ENCODE measurements at places on chromosomes 2 and 18.

- no peak for DNase-seq
Measured at GRCh38 chr2:127674241-127675209, 805 bp downstream of the LIMS2 start.

- DNase-seq = no peak
Measured at GRCh38 chr2:17620841-17621240, 80.3 kb downstream of the VSNL1 start.

- peak; percentile 30 for DNase-seq
Measured at GRCh38 chr2:219104107-219105035, 43.6 kb upstream of the IHH start.

- no peak for DNase-seq
Measured at GRCh38 chr18:36536426-36536825, 238.9 kb downstream of the FHOD3 start.

DNA sequence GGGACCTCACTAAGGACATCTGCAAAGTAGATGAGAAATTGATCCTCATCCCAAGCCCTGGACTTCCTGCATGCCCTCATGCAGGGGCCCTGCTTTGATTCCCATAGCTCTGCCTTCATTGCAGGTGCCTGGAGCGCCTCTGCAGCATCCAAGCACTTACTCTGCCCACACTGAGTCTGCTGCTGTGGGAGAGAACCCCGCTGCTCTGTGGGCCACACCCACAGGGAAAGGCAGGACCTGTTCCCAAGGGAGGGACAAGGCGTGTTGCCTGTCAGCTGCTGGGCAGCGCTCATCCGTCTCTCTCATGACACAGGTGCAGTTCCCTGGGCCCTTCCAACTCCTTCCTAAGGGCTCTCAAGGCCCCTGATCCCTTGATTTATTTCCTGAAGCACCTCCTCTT lies 266.8 kb upstream of the SMIM21 start:
- no peak for DNase-seq

DNA sequence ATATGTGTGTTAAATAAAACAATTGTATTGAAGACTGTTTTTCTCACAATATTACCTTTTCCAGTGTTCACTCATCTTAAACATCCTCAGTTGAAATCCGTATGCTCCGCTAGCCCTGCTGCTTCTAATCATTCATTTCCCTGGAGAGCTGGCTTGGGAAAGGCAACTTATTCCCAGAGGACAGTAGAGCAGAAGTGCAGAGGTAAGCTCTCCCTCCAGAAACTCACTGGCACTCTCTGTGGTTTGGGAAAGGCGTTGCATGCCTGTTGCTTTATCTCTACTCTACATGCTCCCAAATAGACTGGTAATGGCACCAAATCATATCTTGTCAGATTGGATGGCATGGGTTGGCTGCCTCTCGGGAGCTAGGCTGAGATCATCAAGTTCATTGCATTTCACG lies 117.1 kb upstream of the BOD1L2 start:
- no peak for DNase-seq

DNA sequence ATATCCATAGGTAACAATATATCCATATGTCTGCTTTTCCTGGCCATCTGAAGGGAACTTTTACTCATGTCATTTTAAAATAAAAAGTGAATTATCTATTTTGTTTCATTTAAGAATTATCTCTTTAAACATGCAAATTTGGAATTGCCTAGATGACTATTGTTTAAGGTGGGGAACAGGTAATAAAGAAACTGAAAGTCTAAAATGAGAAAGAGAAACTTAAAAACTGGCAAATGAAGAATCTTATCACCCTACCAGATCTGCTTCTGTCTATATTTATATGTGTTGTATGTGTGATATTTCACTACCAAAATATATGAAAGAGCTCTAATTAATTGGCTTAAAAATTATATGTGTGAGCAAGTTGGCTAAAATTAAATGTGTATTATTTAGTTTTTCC lies 243.2 kb upstream of the KCNH7 start:
- no peak for DNase-seq

DNA sequence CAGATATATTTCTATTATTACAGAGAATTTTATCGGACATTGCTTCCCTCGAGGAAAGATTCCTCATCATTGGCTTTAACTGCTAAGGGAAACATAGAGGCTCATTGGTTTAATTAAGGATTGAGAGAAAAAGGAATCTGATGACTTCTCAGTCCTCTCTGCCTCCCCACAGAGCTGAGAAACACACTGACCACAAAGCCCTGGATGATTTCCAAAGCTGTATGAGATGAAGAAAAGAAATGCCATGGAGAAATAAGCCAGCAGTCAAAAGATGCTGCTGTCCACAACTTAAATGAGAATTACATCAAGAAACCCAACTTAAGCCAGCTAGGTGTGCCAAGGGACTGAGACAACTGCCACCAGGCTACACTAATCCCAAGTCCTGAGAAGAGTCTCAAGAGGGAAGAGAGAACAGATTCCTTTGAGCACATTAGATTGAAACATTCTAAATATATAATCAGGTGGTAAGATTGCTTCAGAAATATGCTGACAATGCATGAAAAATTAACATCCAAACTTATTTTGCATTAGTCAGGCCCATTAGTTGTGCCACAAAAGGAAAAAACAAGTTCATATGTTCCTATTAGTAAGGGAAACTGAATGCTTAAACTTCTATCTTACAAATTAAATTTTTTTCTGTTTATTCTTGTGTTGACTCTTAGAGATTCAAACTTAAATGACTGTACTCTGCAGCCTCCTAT lies 308.1 kb upstream of the CYRIA start:
- no peak for DNase-seq

GRCh38 chr2:53242090-53242489 lies 525.5 kb upstream of the CHAC2 start:
- no peak for DNase-seq

- DNase-seq = no peak
Measured at GRCh38 chr2:188495969-188496431, 204.3 kb downstream of the GULP1 start.

DNA sequence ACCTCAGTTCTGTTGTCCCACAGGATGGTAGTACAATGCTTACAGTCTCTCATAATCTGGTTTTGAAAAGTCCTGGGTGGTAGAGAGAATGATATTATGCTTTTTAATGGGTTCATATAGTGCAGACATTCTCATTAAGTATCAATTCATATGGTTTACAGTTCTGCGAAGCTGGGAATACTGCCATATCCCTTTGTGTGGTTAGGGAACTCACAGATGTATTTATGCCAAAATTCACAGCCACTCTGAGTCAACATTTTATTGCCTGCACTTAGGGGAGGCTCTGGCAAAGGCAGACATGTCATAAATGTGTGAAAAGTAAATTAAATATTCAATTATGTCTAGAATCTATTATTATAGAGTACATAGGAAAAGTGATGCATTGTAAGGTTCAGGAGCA lies 808.2 kb downstream of the SUCLG1 start:
- DNase-seq = no peak

DNA sequence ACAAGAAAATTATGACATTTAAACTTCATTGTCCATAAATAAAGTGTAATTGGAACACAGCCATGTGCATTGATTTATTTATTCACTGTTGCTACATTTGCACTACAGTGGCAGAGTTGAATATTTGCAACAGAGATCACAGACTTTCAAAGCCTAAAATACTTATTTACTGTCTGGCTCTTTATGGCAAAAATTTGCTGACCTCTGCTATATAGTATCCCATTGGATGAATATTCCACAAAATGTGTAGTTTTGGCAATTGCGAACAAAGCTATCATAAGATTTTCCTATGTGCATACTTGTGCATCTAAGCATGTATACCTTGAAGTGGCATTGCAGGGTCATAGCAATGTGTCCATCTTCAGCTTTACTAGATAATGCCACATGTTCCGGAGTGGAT lies 32.1 kb downstream of the CCDC85A start:
- no peak for DNase-seq

- no peak for DNase-seq
Measured at GRCh38 chr2:218036371-218036770, 32.7 kb upstream of the RUFY4 start.

DNA sequence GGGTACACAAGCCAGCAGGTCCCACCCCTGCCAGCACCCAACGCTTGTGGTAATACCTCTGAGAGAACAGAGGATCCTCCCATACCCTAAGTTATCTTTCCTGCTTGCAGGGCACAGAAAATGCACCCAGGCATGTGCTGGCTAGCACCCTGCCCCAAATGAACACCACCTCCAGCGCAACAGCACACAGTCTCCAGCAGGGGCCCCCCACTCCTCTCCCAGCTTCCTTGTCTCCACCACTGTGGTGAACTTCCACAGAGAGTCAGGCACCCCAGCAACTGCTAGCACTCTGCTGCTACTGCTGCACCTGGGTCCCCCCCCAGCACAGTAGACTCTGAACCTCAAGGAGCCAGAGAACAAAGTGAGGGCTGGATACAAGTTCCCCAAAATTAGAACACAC lies 216.8 kb upstream of the CNTNAP5 start:
- DNase-seq = no peak

DNA sequence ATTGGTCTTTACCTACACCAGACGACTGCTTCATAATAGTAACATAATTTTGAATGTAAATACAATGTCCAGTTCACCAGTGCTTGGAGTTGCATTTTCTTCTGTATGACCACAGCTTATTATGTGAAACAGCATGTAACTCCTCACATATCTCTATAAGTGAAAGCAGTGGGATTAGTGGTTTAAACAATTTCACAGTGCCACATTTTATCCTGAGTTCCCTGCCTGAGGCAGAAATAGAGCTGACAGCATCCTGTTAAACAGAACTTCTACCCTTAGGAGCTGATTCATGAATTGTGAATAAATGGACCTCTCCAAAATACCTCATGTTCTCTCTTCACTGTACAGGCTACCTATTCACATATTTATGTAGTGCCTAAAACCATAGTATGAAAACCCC lies 542.3 kb upstream of the VWC2L start:
- no peak for DNase-seq

GRCh38 chr2:124805060-124805459 lies 780.0 kb downstream of the CNTNAP5 start:
- DNase-seq = no peak

- no peak for DNase-seq
Measured at GRCh38 chr2:195587966-195588365, 69.1 kb upstream of the SLC39A10 start.

DNA sequence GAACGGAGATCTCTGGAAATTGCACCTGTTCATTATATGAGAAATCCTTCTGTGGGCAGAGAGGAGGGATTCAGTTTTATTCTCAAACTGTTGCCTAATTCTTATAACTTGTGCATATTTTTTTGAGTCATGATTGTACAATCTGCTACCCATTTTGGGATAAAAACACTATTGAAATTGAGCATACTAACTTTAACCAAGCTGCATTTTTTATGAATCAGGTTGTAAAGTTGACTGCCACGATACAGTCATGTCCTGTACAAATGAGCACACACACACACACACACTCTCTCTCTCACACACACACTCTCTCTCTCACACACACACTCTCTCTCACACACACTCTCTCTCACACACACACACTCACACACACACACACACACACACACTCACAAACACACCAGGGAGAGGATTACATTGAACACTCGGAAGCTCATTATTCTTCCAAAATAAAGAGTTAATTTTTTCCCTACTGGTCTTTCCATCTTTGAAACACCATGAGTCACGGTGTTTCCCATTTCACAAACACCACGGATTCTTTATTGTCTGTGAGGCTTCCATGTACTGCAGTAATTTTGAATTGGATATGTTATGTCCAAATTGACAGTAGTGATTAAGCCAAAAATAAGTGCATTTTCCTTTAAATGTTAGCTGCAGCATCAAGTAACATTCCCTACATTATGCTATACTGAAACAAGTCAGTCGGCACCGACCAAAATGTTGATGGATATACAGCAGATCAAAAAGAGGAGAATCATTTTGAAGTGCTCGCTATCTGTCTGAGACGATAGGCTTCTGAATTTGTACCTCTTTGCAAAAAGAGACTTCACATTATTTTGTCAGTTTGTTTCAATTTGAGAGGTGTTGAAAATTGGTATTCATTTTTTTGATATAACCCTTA lies 216.9 kb downstream of the ARHGAP15 start:
- no peak for DNase-seq

- DNase-seq = peak; percentile 27
Measured at GRCh38 chr2:55992455-55992854, 68.9 kb upstream of the EFEMP1 start.

GRCh38 chr2:130836501-130837174 lies at the start of gene ARHGEF4:
Gene ARHGEF4 (plus strand): TSS chr2:130836914. CDS start chr2:130836954, 40 bp downstream.
- DNase-seq = peak; percentile 85

GRCh38 chr2:149090706-149091105 lies 52.2 kb downstream of the LYPD6B start:
- DNase-seq = no peak

- peak; percentile 28 for DNase-seq
Measured at GRCh38 chr2:62999905-63000304, 50.7 kb upstream of the OTX1 start.

All from H54 (cell line).